Activated effector memory CD4-positive, alpha-beta T cell treated with Interleukin-2 at 50 U/mL for 16 hours (primary cell): ENCODE measurements at places on chromosomes 7 and 10.
A peak's percentile ranks its signal among the peaks of the same experiment; 100 is the strongest.

GRCh38 chr10:29837586-29837985, 202.8 kb upstream of the SVIL start:
- DNase-seq, result no peak

DNA sequence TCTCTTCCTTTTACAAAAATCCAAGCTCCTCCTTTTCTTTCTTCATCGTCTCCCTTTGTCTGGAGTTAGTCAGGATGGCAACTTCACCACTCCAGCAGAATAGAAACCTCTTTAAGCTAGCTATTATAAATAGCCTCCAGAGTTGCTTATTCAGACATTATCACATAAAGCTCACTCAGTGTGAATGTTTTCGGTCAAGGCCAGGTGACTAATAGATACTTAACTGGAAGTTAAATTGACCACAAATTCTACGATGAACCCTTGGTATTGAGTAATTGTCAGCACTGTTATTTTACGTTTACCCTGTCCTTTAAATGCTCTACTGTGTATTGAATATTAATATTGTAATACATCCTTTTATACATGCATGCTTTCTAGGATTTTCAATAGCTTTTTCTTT, 340.4 kb downstream of the OTUD1 start:
- no peak for DNase-seq

DNA sequence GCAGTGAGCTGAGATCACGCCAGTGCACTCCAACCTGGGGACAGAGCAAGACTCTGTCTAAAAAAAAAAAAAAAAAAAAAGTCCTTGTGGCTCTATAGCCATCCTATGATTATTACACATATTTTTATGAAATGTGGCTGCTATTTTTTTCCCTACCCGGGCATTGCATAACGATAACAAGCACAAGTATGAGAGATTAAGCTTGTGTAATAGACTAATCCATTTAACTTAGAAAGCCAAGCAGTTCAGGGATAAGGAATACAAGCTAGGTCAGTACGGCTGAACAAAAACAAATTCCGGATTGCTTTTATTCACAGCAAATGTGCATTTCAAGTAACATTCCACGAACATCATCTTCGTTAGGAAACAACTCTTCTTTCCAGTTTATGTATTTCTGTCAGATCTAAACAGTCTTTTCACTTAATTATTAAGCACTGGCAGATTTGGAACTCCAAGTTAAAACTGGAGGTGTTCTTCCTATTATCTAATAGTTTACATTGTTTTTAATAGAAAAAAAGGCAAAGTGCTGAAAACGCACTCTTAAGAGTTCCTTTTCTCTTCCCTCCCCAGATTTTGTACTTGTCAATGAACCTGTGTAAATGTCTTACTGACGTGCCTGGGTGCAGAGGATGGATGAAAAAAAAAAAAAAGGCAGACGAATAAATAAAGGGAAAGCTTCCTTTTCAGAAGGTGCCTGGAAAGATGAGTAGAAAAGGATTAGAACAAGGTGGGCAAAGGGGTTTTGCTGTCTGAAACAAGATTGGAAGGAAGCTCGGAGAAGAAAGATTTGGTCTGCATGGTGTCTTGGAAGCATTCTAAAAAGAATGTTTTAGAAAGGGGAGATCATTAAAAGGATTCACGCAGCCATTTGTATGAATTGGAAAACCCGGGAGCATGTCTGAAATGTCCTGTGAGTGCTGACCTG, 81.1 kb downstream of the PRTFDC1 start:
- DNase-seq, result no peak

DNA sequence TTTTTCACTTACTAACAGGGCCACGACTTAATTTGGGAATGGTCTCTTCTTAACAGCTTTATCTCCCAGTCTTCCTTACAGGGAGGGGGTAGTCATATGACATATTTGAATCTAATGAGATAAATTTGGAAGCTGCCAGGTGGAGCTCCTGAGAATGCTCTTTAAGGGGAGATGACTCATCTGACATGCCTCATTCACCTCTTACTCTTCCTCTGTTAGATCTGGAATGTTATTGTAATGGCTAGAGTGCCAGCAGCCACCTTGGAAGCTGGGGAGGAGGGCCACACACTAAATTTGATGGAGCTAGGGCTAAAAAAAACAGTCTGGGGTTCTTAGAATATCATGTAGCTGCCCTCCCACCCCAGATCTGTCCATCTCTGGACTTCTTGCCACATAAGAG, 22.7 kb downstream of the HECW1 start:
- no peak for DNase-seq

GRCh38 chr7:19899529-19899928, 126.1 kb upstream of the TMEM196 start:
- DNase-seq, result no peak

GRCh38 chr7:98365863-98366561, 34.9 kb downstream of the BAIAP2L1 start:
- no peak for DNase-seq

- DNase-seq, result no peak
These were observed 102.4 kb downstream of the ICA1 start for GRCh38 chr7:8159595-8159994.

GRCh38 chr10:18294633-18295032, 154.4 kb downstream of the CACNB2 start:
- no peak for DNase-seq

GRCh38 chr10:79579361-79579760, 19.2 kb upstream of the SFTPA2 start:
- no peak for DNase-seq

GRCh38 chr10:13099144-13099665, 758 bp upstream of the OPTN start:
- peak; percentile 28 for DNase-seq

DNA sequence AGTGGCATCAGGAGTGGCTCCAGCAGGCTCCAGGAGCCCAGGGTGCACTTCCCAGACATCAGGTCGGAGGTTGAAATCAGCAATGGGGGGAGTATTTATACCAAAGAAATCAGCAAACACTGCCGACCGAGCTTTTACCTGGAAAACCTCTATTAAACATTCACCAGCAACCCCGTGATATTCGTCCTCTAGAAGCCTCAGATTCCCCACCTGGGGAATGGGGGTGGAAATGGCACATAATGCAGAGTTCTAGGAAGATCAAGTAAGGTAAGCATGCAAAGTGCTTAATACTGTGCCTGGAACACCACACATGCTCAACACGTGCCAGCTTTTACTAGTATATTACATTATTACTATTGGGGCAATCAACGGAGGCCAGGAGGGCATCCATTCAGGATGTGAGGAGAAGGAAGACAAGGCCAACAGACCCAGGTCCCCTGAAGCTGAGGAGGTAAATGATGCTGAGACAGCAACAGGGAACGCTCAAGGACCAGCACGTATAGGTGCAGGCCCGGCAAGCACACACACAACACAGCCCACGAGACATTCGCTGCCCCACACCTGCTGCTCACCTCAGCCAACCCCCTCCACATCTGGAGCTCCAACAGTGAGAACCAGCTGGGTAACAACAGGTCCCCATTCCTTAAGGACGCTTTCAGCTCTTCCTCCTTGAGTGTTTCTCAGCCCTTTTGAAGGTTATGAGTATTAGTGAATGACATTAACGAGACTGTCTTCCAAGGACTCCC, 125.5 kb downstream of the TNS3 start:
- DNase-seq, result no peak

DNA sequence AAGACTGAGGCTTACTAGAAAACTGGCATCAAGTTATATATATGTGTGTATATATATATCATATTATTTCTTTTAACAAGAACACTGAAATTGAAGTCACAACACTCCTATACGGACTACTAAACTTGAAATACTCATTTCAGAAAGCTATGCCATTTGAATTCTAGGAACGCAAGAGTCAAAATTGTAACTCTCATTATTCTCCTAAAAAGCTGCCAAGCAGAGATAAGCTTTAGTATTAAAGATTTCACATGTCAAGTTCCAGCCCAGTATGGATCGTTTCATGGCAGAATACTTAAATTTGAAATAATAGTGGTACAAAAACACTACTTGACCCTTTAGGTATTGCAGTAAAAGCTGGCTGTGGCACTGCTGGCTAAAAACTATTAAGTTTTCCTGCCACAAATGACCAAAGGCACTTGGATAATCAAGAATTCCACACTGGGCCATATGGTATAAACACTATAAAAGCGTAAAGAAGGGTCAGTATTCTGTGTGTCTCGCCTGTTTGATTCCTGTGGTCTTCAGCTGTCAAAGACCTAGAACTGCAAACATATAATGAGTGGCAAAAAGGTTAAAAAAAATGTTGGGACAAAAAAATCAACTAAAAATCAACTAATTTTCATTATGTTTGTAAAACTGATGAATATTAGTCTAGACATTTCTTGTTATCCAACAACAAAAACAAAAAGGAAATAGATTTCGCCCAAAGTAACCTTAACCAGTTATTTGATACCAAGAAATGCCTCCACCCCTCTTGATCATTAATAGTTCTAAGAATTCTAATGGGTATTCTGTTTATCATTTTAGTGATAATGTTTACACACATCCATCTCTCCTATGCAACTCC, 2.4 kb downstream of the CCDC71L start:
- DNase-seq, result no peak

- no peak for DNase-seq
These were observed 128.0 kb downstream of the ELAPOR2 start for GRCh38 chr7:86931439-86931838.

DNA sequence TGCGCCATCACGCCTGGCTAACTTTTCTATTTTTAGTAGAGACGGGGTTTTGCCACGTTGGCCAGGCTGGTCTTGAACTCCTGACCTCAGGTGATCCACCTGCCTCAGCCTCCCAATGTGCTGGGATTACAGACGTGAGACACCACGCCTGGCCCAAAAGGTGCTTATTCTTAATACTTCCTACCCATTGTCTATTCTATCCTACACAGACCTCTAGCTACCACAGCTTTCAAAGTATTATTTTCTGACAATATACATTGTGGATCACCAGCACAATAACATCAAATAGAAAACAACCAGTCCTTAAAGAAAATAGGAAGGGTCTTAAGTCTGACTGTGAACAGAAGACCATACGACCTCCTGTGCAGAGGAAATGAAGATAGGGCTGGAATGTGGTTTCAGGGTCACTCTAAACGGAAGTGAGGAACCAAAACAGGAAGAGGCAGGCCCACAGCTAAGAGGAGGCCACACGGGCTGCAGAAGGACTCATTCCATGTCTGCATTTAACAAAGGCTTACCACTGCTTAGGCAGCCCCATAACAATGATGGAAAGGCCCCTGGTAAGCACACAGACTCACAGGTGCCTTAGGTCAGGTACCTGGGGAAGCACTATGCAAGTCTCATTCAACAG, 115.2 kb downstream of the ZFAND4 start:
- DNase-seq, result no peak

DNA sequence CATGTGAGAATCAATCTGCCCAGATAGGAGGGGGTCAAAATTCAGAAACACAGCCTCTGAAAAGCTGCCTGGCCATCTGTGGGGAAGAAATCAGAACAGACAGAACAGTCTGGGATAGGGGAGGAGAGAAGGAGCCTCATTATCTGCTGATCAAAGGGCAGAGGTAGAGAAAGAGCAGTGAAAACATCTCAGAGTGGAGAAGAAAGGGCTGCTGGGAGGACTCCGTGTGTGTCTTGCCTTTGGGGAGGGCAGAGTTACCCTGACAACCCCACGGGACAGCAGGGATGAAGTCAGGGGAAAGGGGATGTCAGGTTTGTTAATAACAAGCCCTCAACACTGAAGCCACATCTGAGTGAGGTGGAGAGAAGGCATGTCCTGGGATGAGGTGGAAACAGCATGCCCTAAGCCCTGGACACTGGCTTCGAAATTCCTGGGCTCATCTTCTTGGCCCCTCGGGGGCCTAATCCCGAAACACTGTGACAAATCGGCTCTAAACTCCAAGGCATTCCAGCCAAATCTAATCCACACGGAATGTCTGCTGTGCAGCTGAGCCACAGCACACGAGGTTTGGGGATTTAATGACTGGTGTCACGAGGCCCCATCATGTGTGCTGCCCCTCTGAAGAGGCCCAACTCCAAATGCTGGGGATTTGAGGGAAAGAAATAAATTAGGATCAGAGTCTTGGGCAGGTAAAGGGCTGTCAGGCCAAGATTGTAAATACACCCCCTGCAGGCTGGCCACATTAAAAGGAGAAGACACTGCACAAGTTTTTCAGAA, 82.8 kb upstream of the FGFR2 start:
- no peak for DNase-seq

GRCh38 chr10:95606922-95607321, 45.8 kb upstream of the SORBS1 start:
- DNase-seq, result no peak

GRCh38 chr10:103985726-103986125, 18.8 kb downstream of the SLK start:
- DNase-seq, result no peak

GRCh38 chr10:87177-88080, 38.3 kb upstream of the TUBB8 start:
- DNase-seq, result no peak

GRCh38 chr7:116797612-116798011, 64.8 kb upstream of the CAPZA2 start:
- no peak for DNase-seq

DNA sequence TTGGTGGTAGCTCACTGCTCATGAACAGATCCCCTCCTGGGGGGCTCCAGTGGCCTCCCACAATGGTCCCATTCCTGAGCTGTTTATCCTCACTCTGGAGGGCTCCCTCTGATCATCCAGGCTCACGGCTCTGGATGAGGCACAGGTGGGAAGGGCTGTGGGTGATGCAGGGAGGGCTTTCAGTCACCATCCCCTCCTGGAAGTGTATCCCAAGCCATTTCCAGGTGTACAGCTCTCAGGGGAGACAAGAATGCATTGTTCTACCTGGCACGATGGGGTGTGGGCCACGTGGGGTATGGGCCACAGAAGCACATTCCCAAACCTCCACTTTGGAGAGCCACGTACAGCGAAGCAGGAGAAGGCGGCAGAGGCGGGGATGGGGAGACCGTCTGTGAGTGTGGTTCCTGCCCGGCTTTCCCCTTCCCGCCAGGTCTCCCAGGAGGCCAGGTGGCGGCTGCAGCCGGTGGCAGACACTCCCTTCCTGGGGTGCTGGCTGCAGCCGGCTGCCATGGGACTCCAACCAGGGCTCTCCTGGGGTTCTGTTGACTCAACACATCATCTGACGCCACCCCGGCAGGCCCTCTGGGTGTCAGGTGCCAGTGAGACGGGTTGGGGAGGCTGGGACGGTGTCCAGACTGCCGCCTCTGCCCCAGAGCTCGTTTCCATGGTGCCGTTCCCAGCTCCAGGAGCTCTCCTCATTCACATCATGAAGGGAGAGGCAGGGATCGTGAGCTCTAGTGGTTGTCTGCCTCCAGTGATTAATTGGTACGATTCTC, 169.7 kb upstream of the RHEB start:
- no peak for DNase-seq

GRCh38 chr10:113133497-113134115, 183.6 kb downstream of the TCF7L2 start:
- DNase-seq, result no peak

GRCh38 chr10:98338318-98338717, 70.3 kb upstream of the LOXL4 start:
- DNase-seq, result no peak

- peak; percentile 18 for DNase-seq
These were observed 54.9 kb upstream of the ZNF800 start for GRCh38 chr7:127447326-127447945.
